ENCODE measurements at places on chromosomes 3 and 15.

DNA sequence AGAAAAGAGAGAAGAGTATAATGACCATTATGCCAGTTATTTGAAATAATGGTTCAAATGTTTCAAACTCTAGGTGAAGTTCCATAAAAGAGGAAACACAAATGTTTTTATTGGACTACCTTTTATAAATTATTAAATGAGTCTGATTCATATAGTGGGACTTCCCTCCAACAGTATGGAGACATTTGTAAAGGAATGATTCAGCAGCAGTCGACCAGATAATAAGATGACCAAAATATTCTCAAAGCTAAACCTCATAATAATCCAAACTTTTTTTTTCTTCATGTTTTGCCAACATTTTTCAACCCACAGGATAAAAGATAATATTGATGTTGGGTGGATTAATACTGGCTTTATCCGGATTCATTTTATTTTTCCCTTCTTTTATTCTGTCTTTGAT lies 18.8 kb downstream of the TIPARP start:
- no peak for DNase-seq

- no peak for DNase-seq
Measured at GRCh38 chr3:184619369-184619768, 57.8 kb downstream of the EPHB3 start.

DNA sequence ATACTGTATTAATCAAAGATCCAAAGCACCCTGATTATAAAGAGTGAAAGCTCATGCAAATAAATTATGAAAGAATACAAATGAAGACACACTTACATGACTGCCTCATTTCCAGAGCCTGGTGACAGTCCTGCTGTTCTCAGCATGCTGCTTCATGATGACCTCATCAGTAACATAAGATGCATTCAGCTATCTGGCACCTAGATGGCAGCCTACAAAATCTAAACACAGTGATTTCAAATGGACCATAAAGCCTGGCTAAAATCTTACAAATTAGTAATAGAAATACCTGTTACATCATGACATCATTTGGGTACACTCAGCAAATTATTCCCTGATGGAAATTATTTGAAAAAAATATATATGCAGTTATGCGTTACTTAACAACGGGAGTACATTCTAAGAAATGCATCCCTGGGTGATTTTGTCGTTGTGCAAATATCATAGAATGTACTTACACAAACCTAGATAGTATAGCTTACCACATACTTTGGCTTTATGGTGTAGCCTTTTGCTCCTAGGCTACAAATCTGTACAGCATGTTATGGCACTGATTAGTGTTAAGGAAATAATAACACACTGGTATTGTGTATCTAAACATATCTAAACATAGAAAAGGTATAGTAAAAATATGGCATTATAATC lies 207.2 kb downstream of the EPHA3 start:
- no peak for DNase-seq

DNA sequence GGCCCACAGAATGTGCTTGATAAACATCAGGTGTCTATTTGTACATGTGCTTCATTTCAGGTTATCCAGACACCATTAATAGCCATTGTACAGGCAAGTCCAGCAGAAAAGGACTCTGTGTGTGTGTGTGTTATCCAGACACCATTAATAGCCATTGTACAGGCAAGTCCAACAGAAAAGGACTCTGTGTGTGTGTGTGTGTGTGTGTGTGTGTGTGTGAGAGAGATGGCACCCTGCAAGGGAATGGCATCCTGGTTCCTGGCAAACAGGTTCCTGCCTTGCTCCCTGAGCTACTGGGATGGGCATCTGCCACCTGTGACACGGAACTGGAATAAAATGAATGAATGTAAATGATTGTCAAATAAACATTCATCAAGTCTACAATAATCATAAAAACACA lies 11.7 kb downstream of the SUCLG2 start:
- no peak for DNase-seq

- DNase-seq = peak; percentile 14
Measured at GRCh38 chr3:170809007-170809974, 60.7 kb downstream of the RPL22L1 start.

- DNase-seq = no peak
Measured at GRCh38 chr3:14991818-14992612, 44.6 kb downstream of the NR2C2 start.

DNA sequence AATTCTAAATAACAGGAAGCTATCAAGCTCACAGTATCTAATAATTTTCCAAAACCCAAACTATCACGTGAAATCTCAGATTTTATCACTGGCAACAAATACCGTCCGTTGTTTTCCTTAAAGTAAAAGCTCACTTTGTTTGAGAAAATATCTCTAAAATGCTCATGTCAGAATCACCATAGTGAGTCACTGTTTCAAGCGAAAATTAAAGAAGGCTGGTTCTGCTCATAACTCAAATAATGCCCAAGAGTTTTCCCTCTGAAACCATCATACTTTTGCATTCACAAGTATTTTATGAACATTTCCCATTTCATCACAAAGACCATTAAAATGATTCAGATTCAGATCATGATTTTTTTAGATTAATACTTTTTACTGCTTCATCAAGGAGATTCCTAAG lies 50.6 kb downstream of the TBL1XR1 start:
- DNase-seq = no peak

GRCh38 chr15:65413051-65413759 lies 9.5 kb downstream of the IGDCC4 start:
- DNase-seq = no peak

GRCh38 chr3:59704292-59704691 lies 654.5 kb upstream of the CFAP20DC start:
- no peak for DNase-seq

DNA sequence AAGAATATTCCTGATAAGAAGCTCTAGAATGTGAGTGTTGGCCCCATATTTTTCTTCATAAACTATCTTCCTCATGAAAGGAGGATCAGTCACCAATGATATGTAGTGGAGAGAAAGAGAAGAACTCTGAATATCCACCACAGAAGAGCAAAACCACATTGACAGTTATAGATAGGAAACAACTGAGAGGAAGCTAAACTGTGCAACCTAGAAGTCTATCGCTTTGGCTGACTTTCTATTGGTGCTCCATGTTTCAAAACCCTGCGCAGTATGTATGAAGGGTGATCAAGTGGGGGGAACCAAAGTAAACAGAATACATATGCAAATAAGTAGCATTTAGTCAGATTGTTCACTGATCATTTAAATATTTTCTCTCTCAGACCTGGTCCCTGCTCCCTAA lies 41.0 kb upstream of the ZNF280D start:
- DNase-seq = no peak

DNA sequence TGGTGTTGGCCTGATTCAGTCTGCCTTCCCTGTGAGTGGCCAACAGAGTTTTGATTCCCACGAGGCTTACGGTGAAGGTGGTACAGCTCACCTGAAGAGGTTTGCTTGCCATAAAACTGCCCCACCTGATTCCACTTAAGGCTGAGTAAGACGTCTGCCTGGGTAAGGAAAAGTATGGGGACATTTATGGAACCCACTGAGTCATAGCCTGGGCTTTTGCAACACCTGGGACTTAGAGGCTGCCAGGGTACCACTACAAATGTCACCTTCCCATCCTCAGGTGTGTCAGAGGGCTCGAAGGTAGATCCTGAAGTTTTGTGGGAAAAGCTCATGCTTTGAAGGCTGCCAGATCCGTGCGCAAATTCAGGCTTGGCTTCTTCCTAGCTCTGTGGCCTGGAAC lies 56.9 kb upstream of the SLCO2A1 start:
- DNase-seq = no peak

DNA sequence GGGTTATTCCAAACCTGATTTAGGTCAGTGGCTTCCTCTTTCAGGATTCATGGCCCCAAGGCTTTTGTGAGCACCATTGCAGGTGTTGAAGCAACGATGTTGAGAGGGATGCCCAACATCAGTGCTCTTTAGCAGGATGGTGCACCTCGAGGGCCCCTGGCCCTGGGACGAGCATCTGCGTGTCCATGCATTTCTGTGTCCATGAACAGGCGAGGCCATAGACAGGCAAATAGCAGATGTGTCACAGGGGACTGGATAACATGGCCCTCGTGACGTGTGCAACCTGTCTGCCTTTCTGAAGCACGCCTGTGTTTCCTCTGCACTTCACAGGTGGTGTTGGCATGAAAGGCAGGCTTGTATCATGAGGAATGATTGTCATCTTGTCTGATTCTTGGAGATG lies 132.3 kb downstream of the SNRPN start:
- DNase-seq = no peak

DNA sequence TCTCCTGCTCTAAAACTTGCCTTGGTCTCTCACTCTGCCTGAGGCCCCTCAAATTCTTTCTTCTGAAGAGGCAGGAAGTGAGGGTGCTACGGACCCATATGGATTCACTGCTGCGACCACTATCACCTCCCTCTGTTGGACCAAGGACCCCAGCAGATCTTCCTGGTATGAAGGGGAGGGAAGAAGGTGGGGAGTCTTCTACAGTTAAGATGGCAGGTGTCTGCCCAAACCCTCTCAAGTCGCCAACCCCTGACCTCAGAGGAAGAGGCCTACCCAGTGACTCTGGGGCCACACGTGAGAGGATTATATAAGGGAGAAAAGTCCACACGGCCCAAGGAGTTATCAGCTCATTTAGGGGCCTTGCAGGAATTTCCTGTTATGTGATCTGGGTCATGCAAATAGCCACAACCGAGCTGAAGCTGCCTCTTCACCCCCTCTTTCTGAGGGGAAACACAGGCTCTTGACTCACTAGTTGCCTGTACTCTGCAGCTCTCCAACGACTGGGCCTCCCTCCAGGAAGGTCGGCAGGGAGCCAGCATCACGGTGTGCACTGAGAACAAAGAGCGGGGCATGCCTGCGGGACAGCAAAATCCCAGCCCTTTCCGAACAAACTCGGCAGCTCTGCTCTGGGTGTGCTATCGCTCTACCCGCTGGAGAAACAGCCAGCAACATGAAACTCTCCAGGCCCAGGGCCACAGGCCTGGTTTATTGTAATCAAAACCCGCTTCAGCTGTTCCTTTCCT lies 116.0 kb downstream of the XXYLT1 start:
- no peak for DNase-seq

GRCh38 chr15:70014860-70015490 lies 82.7 kb downstream of the TLE3 start:
- no peak for DNase-seq

DNA sequence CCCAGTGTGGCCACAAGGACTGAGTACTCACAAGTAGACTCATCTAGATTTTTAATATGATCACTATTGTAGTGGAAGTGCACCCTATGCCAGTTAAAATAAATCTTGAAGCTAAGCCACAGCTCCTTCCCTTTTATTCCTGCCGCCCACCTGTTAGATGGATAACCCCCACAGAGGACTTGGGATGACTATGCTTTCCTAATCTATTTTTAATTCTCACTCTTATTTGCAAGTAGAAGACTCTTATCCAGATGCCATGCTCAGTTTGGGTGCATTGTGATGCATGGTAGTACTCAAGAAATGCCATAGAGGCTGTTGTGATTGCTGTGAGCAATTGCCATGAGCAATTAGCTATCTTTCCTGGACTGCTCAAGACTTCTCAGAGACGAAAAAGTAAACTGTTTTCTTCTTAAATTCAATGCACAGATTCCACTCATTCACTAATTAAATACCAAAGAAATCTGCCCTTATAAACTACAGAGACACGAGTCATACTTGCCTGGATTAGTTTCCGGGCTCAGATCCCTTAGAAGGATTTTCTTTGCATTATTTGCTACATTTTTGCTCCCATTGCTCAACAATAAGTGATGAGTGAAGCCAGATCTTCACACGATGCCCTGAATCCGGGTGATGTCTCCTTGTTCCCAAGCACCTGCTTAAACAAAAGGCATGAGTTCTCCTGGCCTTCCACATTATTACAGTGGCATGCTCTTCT lies 472.1 kb downstream of the SOX2 start:
- no peak for DNase-seq

DNA sequence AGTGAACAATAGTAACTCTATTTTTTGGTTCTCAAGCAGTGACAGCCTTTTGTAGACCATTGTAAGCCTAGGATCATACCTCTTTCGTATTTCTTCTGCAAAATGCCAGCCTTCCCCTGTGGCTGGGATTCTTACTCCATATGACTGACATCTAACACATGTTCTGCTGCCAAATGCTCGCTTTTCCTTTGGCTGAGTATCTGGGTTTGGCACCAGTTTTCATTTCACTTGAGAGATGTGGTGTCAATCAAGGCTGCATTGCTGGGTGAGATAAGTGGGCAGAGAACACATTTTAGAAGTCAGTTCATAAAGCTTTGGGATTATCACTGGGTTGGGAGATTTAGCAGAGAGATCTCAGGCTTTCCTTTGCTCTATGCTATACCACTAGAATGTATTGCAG lies 514.7 kb upstream of the SGO1 start:
- no peak for DNase-seq

GRCh38 chr15:42079401-42079908 lies 14.9 kb downstream of the PLA2G4D start:
- DNase-seq = peak; percentile 34

- DNase-seq = no peak
Measured at GRCh38 chr3:130789782-130790322, 43.2 kb upstream of the PIK3R4 start.

DNA sequence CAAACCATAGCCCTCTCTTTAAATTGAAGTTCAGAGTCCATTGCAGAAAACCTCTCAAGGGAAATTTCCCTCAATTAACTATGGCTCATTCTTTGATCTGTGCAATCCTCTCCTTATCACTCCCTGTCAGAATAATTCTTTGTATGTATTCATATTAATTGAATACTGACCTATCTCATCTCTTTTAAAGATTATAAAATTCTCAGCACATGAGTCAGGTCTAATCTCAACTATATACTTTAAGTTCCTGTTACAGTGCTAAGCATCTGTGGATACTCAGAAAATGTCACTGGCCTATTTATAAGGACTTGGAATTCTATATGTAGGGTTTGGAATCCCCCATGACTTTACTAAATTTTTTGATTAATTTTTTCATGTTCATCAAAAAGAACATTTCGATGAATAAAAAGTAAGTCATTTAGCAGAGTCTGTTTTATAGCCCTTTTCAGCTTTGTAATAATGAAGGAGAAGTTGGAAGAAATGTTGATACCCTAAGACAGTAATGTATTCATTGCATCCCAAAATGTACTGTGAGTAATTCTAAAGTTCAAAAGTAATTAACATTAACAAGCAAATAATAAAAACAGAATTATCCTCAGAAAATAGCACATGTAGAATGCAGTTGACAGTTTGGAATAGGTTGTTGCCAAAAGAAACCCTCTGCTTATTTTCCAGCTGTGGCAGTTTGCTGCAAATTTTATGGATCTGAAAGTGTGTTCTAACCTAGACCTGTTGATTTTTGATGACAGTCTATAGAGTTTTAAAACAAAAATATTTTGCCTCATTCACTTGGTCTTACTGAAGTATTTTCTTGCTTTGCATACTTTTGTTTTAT lies 503.4 kb upstream of the CBLB start:
- no peak for DNase-seq

DNA sequence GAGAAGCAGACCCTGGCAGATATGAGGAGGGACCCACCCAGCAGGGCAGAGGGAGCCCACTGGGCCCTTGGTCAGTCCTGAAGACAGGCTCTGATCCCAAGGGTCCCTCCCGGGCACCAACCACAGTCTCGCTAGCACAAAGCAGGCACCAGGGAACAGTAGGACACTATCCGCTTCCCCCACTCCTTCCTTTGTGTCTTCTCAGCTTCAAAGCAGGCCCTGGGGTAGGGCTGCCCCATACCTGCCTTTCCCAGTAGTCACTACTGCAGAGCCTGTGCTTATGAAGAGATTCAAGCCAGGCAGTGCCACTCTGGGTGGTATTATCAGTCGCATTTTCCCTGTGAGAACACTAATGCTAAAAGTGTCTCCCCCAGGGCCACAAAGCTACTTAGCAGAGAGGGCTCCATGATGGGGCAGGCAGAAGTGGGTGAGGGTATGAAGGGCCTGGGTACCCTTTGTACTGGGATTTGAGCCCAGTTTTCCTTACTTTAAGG lies 32.7 kb downstream of the SRPRB start:
- no peak for DNase-seq
